ENCODE measurements at places on chromosomes 5 and 9. TPM values are rescaled to one million over a fixed set of nuclear protein-coding genes. Genes with fewer than 3 reads are reported as not detected.

The PAEP gene
- total RNA-seq = not detected

The FOXI1 gene
- not detected for total RNA-seq

The BTNL8 gene
- not detected for total RNA-seq

The TMEM252 gene
- not detected for total RNA-seq

The ITGA2 gene
- total RNA-seq = 74.1 TPM

Measured in epithelial cell of umbilical artery (primary cell).